ENCODE measurements at places on chromosomes 7 and 10. TPM values are rescaled to one million over a fixed set of nuclear protein-coding genes. Genes with fewer than 3 reads are reported as not detected.

SLC16A12 gene
- not detected for total RNA-seq

CUL1 gene
- total RNA-seq = 40.5 TPM

SH2B2 gene
- 1.5 TPM for total RNA-seq

CYP3A7 gene
- total RNA-seq = not detected

NANOS1 gene
- total RNA-seq = 0.79 TPM

DLX6 gene
- not detected for total RNA-seq

HECTD2 gene
- total RNA-seq = 1.6 TPM

OR9A2 gene
- total RNA-seq = 0.26 TPM

TMEM139 gene
- 3.7 TPM for total RNA-seq
